CD4-positive, alpha-beta T cell treated with Interleukin-4 for 1 hour (primary cell): ENCODE measurements at places on chromosomes 13 and 19.
A peak's percentile ranks its signal among the peaks of the same experiment; 100 is the strongest.

- DNase-seq: no peak
These were observed 429.6 kb downstream of the RFC3 start for GRCh38 chr13:34247596-34247995.

DNA sequence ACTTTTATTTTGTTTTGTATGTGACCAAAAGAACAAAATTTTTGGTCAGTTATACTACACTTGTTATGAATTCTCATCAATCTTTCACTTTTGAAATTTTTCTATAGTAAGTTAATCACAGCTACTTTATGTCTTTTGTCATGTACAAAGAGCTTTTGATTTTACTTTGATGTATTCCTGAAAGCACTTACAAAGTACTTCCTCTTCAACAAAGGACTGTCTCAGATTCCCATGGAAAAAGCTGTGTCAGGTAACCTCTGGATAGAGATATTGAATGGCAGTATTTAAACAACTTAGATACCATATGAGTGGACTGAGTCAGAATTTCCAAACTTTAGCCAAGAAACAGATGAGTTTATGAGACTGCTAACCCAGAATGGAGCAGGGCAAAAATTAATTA lies 689.3 kb upstream of the ATXN8OS start:
- no peak for DNase-seq

DNA sequence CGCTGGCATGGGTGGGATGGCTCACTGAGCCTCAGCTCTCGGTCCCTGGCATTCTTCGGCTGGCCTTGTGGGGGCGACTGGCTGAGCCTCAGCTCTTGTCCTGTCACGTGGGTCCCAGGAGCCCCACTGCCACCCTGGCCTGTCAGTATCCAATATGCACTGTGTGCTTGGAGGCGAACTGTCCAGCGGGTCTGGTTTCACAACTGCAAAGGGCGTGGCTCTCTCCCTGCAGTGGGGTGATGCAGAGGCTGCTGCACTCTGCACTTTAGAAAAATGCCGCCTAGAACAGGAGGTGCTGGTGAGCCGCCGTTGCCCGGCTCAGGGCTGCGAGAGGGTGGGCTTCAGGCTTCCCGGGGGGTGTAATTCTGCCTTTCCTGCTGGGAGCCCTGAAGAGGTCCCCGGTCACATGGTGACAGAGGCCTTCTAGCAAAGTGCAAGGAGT lies 17.0 kb upstream of the TMEM255B start:
- peak; percentile 42 for DNase-seq

DNA sequence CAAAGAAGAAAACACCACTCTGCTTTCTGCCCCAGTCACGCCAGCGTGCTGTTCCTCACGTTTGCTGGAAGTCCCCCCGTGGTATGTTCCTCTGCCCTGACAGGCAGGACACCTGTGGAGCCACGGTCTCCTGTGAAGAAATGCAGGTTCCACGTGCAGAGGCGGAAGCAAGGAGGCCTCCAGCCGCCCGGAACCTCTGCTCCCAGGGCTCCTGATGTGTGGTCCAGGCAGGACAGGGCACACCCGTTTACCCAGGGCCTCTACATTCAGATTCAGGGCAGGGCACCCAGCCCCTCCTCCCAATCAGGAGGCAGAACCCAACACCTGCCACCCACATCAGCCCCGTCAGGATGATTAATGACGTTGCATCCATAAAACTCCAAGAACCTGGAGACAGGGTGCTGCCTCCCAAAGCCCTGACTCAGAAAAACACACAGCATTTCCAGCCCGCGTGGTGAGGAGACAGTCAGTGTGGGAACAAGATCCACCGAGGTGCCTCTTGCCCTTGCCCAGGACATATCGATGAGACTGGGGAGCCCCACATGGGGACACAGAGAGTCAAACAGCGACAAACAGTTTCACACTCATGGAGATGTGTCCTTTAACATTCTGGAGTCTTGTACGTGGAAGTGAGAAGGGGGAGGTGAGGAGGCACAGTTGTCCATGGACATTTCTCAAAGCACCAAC lies 76.2 kb downstream of the COL4A1 start:
- DNase-seq: no peak

- DNase-seq: no peak
These were observed 746.6 kb downstream of the SLITRK5 start for GRCh38 chr13:88417801-88418200.

DNA sequence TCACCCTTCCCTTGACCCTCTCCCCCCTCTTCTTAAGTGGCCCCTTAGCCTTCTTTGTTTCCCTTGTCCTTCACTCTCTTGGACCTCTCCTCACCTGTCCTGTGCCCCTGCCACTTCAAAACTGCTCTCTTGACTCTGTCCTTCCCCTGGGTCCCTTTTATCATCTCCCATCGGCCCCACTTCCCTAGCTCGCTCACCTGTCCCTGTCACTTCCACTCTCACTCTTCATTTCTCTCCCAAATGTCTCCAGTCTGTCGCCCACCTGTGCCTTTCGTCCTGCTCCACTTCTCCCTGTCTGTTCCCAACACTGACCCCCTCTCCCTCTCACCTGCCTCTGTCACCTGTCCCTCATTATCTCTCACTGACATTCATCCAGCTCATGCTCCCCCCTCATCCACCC lies 699 bp downstream of the IFNL1 start:
- no peak for DNase-seq

DNA sequence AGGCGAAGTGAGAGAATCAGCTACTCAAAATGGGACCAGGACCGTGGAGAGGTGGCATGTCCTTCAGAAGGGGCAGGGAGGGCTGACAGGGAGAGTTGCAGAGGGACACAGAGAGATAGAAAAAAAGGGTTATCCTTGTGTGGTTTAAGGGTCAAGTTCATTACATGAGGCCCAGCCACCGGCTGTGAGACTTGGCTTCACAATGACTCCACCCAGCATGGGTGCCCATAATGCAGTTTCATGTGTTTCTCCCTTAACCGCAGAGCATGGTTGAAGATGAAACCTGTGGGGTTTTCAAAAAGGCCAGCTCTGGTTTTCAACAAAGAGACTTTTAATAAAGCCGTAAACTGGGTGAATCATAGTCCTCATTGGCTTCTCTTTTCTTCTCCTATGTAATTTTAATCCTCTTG lies 164.6 kb downstream of the KLF5 start:
- no peak for DNase-seq

GRCh38 chr13:24146961-24147569 lies 13.5 kb upstream of the SPATA13 start:
- DNase-seq: no peak

DNA sequence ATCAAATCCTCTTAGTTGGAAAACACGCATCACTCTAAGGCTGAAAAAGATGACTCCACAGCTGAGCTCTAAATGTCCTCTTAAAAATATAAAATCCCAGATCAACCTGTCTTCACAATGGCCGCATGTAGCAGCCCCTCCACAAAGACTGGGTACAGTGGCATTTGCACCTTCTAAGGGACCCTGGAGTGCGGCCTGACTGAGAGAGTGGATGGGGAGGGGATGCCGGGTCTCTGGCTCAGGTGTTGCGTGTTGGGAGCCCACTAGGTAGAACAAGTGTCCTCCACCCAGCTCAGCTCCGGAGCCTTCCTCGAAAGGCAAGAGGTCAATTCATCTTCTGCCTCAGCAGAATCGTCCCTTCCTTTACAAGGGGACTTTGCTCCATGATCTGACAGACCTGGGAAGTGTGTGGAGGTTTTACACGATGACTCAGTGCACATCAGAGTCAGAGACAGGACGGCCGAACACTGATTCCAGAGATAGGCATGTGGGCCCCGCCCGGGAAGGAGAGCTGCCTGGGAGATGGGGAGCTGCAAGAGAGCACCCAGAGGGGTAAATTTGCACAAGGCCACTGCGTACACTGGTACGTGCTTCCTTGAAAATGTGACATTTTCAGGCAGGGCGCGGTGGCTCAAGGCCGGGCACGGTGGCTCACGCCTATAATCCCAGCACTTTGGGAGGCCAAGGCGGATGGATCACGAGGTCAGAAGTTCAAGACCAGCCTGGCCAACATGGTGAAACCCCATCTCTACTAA lies 23.5 kb upstream of the SLC15A1 start:
- DNase-seq: no peak

GRCh38 chr13:39916330-39916729 lies 260.9 kb downstream of the COG6 start:
- DNase-seq: no peak

DNA sequence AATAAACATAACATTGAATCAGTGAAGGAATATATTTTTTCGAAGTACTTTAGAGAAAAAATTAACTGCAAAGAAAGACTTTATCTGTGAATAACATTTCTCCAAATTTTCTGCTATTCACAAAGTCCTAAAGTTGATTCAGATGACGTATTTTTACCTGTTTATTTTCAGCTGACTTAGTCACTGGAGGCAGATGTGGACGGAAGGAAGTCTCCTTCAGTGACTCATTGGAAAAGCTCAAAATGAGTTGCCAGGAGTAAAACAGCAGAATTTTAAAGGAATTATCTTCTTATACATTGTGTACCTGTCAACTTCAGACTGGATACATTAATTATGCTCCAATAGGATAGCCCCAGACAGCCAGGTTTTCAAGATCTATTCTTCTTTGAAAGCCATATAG lies 679.3 kb upstream of the GPC6 start:
- DNase-seq: no peak

GRCh38 chr19:49875857-49876421 lies 1.2 kb downstream of the AKT1S1 start:
- DNase-seq: peak; percentile 67

- no peak for DNase-seq
These were observed 127.5 kb upstream of the OBI1 start for GRCh38 chr13:78786459-78786858.

DNA sequence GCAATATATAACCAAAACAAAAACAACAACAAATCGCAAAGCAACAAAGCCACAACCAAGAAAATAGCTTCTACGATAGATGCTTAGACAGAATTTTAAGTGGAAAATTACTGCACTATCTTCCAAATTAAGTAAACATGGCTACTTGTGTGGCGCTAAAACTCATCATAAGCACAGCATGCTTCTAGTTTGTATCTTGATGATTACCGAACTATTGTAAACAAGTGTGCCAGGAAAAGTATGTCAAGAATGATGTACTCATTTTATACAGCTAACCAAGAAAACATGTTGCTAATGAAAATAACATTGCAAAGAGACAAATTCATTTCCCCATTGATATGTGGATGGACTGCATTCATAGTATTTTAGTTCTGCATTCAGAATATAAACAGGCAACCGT lies 271.9 kb upstream of the GPC6 start:
- no peak for DNase-seq

DNA sequence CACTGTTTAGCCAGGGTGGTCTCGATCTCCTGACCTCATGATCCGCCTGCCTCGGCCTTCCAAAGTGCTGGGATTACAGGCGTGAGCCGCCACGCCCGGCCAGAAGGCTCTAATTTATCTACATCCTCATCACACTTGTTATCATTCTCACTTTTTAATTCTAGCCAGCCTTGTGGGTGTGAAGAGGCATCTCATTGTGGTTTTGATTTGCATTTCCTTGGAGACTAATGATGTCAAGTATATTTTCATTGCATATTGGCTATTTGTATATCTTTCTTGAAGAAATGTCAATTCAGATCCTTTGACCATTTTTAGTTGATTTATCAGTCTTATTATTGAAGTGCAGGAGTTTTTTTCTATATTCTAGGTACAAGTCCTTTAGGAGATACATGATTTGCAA lies 27.7 kb upstream of the HIF3A start:
- DNase-seq: no peak

DNA sequence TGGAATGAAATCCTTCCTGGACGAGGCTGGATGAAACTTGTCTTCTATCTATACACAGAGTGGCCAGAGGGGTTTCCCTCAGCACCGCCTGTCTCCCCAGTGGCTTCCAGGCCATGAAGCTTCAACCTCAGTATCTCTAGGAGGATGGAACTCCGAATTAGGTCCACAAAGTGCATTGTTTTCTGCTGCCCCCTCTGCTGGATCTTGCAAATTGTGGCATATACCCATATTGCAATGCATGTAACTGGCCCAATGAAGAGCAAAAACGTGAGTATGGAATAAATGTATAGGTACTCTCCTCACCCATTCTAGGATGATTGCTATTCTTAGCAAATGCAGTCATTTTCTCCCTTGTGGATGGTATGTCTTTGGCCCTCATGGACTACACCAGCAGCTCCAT lies 14.7 kb upstream of the LILRB4 start:
- DNase-seq: no peak

DNA sequence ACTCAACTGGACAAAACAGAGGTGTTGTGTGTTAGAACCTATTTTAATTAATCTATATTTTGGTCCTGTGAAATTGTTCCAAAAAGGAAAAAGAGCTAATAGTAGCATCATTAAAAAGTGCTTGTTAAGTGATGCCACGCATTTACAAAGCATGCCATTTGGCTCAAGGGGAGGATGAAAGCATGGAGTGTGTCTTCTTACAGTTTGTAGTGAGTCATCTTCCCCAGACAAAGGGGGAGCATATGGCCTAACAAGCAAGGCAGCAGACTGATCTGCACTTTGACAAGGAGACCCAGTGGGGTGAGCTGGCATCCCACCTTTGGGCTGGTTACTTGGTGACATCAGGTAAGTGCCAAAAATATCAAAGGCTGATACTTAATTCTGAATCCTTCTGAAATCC lies 297.0 kb downstream of the FGF9 start:
- DNase-seq: no peak

- DNase-seq: no peak
These were observed 248.3 kb upstream of the SLITRK1 start for GRCh38 chr13:84130495-84131114.

GRCh38 chr19:17762505-17763229 lies 11.4 kb downstream of the FCHO1 start:
- DNase-seq: no peak

GRCh38 chr13:112686987-112687386 lies 2.9 kb upstream of the ATP11A start:
- DNase-seq: no peak

GRCh38 chr19:33603377-33603776 lies 18.4 kb upstream of the CHST8 start:
- no peak for DNase-seq

- DNase-seq: no peak
These were observed 20.1 kb downstream of the RASA3 start for GRCh38 chr13:114112231-114112825.

DNA sequence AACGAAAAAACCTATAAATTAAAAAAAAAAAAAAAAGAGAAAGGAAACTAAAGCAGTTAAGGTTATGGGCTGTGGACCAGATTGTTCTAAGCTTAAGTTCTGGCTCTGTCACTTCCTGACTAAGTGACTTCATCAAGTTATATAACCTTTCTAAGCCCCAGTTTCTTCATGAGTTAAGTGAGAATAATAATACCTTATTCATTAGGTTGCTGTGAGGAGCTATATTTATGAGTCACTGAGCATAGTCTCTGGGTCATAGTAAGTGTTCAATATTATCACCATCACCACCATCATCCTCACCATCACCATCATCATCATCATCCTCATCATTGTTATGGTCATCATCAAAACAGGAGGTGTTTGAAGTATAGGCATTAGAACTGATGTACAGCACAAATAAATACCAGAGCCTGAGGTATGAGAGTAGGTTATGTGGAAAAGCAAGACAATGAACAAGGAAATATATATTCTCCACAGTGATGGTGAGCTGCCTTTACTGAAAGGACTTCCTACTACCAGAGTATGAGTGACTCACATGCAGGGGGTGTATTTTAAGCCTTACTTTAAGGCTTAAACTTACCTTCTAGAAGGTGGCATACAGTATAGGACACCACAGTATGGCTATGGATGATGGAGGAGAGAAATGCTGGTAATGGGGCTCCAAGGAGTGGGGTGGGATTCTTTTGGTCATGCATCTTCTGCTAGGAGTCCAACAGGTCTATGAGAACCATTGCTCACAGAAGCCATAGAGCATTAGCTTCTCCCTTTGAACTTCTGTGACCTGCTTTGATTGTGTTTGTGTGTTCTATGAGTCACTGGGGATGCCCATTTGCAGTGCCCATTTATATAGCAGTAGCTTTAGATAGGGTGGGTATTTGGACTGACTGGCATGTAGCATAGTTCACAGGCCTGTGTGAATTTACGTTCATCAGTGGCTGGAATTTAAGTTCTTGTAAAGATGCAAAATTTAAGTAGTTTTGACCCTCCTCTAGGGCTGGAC lies 104.4 kb downstream of the KLF5 start:
- no peak for DNase-seq
